ENCODE measurements at places on chromosomes 3 and 15.

DNA sequence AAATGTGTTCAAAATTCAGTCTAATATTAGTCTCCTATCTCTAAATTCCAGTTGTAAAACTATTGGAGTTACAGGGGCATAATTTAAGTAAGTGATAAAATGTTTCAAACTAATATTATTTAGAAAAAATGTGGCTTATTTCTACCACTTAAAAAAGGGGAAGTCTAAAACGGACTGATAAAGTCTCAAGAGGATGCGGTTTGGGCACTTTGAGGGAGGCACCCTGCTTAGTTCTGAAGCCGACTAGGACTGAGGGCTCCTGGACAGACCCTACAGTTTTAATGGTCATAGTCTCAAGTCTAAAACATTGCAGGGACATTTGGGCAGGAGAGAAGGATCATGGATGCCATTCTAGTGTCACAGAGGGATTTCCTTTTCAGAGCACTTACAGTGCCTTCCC, 566.3 kb downstream of the NR2F2 start:
- DNase-seq: no peak

GRCh38 chr15:40323953-40324937, 753 bp downstream of the INAFM2 start:
- DNase-seq: no peak

DNA sequence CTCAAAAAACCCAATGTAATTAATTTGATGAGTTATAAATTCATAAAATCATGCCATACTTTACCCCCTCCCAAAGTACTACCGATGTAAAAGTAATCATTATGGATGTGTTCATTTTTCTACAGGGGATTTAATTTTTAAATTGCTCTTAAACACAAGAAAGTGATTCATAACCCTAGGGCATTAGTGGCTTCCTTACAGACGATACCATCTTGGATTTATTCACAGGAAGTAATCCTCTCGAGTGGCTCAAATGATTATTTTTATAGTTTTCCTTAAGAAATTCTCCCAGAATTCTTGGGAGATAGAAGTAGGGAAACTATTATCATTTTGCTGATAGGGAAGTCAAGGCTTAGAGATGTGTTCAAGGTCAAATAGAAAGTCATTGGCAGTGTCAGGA, 80.9 kb downstream of the PEX5L start:
- DNase-seq: no peak

DNA sequence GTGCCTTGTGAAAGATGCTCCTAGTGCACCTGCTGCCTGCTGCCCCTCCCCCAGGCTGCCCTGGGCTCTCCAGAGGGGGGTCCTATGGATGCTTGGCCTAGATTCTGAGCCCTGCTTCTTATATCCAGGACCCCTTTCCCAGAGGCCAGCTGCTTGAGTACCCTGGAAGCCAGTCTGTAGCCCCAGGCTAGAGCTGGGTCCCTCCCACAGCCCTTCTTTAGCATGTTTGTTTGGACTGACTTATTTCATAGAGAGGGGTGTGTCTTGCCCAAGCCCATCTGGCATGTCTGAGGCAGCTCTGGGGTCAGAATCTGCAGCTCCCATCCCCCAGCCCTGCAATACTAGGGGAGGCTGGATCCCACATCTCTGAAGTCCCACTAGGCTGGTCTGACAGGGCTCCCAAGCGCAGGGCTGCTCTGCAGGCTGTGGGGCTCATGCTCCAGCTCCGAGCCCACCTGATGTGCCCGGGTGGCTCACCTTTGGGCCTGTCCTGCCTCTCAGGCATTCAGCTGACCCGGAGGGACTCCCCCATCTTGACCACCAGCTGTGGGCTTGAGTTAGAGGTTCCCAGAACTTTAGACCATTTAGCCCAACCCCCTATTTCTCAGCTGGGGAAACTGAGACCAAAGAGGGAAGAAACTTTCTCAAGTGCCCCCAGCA, 3.1 kb downstream of the CHRNB4 start:
- DNase-seq: no peak

- DNase-seq: no peak
Observed at GRCh38 chr15:71237456-71238188, 122.4 kb downstream of the THSD4 start.

- DNase-seq: no peak
Observed at GRCh38 chr3:27209617-27210264, 159.4 kb downstream of the NEK10 start.

DNA sequence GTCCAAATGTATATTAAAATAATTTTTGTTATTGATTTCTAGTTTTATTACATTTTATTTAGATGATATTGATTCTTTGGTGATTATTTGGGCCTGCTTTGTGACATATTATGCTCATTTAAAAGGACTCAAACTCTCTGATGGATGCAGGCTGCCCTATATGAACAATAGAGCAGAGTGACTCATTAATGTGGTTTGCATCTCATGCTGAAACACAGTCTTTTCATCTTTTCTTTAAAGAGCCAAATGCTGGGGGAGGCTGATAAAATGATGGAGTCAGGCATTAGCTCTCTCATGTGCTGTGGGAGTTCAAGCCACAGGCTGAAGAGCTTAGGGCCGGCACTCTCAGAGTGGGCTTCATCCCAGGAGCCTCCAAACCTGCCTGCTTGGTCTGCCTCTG, 7.2 kb downstream of the PLA1A start:
- DNase-seq: no peak

DNA sequence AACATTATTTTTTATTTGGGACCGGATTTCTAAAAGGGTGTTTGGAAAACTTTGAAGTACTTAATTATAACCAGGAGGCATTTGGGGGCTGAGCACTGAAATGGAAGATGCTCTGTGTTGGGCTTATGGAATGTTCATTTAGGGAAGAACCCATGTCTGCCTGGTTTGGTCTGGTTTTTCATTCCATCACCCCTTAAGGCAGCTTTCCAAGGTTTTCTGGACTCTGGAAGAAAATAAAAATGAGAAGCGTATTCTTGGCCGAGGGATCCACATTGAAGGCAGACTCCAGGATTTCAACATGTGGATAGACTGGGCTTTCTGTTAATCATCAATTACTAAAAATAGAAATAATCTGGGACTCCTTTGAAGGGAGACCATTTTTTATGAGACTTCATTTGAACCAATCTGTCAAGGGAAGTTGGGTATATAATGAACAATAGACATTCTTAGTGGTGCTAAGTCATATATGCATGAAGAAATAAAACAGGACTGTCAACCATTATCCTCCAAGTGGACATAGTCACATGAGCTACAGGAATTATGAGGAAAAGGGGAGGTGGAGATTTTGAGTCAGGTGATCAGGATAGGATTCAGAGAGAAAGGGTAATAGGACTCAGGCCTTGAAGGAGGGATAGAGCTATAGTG, 270.5 kb upstream of the ADAMTS9 start:
- no peak for DNase-seq

DNA sequence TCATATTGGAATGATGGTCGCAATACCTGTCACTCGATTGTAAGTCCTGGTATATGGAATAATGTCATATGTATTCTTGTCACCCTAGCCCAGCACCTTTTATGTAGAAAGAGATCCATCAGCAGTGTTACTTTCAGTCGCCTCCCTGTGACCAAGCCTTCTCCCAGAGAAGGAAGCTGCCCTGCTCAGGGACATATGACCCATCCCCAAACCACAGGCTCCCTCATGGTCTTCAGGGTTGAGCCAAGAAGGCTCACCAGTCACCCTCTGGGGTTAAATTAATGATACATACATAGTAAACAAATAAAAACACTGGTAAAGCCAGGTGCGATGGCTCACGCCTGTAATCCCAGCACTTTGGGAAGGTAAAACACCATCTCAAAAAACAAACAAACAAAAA, 4.6 kb upstream of the MFGE8 start:
- no peak for DNase-seq

DNA sequence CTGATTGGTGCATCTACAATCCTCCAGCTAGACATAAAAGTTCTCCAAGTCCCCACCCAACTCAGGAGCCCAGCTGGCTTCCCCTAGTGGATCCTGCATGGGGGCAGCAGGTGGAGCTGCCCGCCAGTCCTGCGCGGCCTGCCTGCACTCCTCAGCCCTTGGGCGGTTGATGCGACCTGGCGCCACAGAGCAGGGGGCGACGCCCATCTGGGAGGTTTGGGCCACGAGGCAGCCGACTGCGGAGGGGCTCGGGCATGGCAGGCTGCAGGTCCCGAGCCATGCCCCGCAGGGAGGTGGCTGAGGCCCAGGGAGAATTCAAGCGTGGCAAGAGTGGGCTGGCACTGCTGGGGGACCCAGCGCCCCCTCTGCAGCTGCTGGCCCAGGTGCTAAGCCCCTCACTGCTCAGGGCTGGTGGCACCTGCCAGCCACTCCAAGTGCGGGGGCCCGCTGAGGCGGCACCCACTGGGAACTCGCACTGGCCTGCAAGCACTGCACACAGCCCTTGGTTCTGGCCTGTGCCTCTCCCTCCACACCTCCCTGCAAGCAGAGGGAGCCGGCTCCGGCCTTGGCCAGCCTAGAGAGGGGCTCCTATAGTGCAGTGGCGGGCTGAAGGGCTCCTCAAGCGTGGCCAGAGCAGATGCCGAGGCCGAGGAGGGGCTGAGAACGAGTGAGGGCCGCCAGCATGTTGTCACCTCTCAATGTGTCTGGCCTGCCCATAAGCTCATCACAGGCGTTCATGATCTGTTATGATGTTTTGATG, 30.1 kb downstream of the COL6A6 start:
- no peak for DNase-seq

GRCh38 chr15:101488300-101489164, 975 bp downstream of the PCSK6 start:
- no peak for DNase-seq

DNA sequence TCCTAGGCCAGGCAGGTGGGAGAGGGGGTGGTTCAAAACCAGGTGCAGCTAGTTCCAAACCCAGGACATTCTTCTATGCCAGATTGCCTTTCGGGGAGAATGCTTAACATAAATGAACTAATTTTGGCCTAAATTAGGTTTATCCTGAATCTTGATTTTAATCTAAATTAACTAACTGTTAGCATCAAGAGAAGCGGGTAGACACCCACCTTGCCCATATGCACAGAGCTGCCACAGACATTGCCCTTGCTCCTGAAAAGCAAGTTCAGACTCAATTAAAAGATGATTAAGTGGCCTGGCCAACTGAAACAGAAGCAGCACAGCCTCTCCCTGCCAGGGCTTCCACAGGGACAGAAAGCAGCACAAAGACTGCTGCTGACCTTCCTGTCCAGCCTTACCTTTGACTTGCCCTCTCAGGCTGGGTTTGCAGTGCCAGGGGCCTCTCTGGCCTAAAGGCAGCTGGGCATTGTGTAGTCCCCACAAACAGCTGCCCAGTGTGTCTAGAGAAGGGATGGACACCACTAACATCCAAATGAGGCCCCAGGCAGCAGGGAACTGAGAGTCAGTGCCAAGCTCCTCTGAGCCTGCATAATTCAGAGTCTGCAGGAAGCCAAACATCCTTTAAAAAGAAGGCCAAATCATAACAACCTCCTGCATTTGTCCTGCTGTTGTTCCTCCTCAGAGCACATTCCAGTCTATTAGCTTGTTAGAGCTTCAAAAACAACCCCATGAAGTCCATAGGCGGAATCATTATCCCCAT, 15.4 kb upstream of the OXTR start:
- no peak for DNase-seq

GRCh38 chr3:17469954-17470353, 272.5 kb downstream of the TBC1D5 start:
- DNase-seq: no peak

DNA sequence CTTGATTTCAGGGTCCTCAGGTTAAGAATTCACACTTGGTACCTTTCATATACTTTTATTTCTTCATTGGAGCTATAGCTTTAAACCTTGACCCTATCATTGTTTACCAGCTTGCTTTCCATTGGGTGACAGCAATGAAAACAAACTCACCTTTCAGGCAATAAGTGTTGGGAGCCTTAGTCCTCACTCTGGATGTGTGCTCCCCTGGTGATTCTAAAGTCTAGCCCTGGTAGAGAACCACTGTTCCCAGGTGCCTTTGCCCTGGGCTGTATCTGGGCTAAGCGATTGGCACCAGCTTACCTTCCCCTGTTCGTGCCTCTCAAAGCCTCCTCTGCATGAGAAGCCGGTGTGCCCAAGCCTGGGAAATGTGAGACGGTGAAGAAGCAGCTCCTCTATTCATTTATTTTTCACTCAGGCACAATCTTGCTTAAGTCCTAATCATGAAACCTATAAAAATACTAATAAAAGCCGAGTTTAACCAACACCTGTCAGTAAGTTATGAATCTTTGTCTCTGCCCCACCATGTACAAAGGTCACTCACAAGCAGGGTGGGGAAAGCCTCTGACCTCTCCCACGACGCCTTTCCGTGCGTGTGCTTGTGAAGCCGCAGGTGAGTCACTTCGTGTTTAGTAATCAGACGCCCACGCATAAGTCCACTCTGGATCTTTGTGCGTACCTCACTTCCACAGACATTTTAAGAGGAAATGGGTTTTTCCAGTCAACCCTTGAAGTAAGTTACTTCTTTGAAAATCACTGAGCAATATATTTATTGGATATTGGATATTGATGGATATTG, 12.8 kb upstream of the ARRDC4 start:
- DNase-seq: no peak

GRCh38 chr3:172260381-172260780, 187.9 kb downstream of the GHSR start:
- DNase-seq: no peak

DNA sequence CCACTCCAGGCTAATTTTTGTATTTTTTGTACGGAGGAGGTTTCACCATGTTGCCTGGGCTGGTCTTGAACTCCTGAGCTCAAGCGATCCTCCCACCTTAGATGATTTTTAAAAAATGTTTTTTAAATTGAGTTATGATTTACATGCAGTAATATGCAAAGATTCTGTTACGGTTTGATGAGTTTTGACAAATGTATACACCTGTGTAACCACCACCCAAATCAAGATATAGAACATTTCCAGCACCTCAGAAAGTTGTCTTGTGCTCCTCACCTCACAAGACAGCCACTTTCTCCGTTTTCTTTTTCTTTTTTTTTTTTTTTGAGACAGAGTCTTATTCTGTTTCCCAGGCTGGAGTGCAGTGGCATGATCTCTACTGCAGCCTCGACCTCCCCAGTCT, 4.8 kb downstream of the SLC6A6 start:
- no peak for DNase-seq

- no peak for DNase-seq
Observed at GRCh38 chr3:15637131-15637951, 35.8 kb downstream of the BTD start.

DNA sequence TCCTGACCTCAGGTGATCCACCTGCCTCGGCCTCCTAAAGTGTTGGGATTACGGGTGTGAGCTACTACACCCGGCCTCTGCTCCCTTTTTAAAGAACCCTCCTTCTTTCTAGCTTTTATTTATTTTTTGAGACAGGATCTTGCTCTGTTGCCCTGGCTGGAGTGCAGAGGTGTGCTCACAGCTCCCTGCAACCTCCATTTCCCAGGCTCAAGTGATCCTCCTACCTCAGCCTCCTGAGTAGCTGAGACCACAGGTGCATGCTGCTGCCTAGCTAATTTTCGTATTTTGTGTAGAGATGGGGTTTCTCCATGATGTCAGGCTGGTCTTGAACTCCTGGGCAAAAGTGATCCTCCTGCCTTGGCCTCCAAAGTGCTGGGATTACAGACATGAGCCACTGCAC, 34.5 kb downstream of the TKT start:
- DNase-seq: no peak

GRCh38 chr3:191382661-191383060, 52.3 kb upstream of the UTS2B start:
- DNase-seq: no peak
